Esophagus muscularis mucosa (tissue), 4 donors: ENCODE measurements at places on chromosomes 6 and 20. TPM values are rescaled to one million over a fixed set of nuclear protein-coding genes. Genes with fewer than 3 reads are reported as not detected.
A peak's percentile ranks its signal among the peaks of the same experiment; 100 is the strongest.

DNA sequence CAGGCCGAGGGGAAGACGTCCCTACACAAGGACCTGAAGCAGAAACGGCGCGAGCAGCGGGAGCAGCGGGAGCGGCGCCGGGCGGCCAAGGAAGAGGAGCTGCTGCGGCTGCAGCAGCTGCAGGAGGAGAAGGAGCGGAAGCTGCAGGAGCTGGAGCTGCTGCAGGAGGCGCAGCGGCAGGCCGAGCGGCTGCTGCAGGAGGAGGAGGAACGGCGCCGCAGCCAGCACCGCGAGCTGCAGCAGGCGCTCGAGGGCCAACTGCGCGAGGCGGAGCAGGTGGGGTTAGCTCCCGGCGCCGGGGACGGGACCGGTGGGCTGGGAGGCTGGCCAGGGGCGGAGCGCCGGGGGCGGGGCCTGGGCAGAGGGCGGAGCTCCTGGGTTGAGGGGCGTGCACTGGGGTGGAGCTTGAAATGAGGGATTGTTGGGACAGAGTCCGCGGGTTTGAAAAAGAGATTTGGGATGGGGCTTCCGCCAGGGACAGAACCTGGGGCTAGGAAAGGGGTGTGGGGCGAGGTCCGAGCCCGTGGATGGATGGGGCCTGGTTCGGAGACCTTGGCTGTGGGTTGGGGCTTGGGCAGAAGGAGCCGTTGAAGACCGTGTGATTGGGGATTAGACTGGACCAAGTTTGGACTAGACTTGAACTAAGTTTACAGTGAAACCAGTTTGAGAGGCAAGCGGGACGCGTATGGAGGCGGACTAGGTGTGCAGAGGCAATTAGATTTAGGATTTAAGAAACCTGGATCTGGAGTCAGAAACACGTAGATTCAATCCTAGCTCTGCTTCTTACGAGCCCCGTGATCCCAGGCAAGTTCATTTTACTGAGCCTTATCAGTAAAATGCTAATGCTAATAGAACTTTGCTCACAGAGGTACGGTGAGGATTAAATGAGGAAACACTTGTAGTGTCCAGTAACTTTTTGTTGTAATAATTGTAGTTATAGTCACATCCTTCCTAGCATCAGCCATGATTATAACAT, 20.9 kb downstream of the DEF6 start:
- DNase-seq = no peak
- peak overlapping the region; percentile 55 for H3K27ac ChIP-seq
- H3K4me3 ChIP-seq = peak overlapping the region; percentile 57

DNA sequence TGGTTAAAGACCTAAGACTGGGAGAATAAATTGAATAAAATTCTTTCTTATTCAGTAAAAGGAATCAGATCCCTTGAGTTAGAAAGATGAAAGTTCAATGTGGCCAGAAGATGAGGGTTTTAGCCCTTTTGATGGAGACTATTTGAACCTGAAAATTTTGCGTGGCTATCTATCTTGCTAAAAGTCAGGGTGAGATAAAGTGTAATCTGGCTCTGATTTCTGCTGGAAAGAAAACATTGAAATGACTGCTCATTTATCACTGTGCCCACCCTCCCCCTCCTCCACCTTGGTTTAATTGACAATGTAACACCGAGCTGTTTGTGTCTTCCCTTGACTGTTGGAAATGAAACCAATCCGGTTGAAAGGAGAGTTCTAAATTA, 32.9 kb upstream of the TCF21 start:
- H3K36me3 ChIP-seq = no peaks in the 10 kb centered on the region
- H3K4me3 ChIP-seq = no peak overlapping the region
- no peak overlapping the region for H3K27ac ChIP-seq
- DNase-seq = no peak
- peaks cover 7% of the 10 kb centered on the region for H3K4me1 ChIP-seq

DNA sequence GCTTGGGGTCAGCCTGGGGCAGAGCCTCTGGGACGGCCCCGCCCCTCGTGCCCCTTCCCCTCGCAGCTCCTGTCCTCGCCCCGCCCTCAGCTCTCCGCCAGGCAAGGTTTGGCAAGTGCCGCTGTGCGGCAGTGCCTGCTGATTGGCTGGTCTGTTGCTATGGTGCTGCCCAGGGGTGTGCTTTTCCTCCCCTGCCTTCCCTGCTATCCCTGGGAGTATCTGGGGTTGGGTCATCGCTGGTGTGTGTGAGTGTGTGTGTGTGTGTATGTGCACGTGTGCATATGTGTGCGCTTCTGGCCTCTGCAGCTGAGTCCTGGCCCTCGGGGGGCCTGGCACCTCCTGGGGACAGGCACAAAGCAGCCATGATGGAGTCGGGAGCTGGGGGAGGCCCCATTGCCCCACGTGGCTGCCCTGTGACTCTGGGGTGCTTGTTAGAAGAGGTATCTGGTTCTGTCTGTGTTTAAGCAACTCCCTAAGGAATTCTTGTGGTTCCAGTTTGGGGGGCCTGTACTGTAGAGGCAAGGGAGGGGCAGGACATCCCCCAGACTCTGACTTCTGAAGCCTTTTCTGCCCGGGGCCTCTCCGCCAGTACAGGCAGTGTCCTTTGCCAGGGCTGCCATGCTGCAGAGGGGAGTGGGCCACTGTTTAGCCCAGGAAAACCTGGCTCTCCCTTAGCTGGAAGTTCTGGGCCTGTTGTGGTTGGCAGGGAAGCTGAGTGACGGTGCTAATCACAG, 6.9 kb downstream of the RTEL1 start:
- peaks cover 94% of the 10 kb centered on the region for H3K36me3 ChIP-seq
- no peaks in the 10 kb centered on the region for H3K4me1 ChIP-seq
- no peak overlapping the region for H3K27ac ChIP-seq
- H3K27me3 ChIP-seq = no peaks in the 10 kb centered on the region

GRCh38 chr6:73903155-73903554, 207.2 kb downstream of the CD109 start:
- H3K4me3 ChIP-seq = no peak overlapping the region
- DNase-seq = no peak
- H3K4me1 ChIP-seq = no peaks in the 10 kb centered on the region
- H3K27ac ChIP-seq = no peak overlapping the region
- H3K27me3 ChIP-seq = no peaks in the 10 kb centered on the region

RIPOR2 gene
- total RNA-seq = 4.4 TPM

ARMH2 gene
- not detected for total RNA-seq

DACT2 gene
- total RNA-seq = 1.4 TPM

NRM gene
- 10.2 TPM for total RNA-seq

HLA-DOB gene
- 0.33 TPM for total RNA-seq
